Lower leg skin (tissue), 4 donors: ENCODE measurements at places on chromosomes 5 and 9. TPM values are rescaled to one million over a fixed set of nuclear protein-coding genes. Genes with fewer than 3 reads are reported as not detected.

The SPATA24 gene
- not detected for total RNA-seq

The WDR38 gene
- total RNA-seq, result not detected

The TMEM245 gene
- 57.7 TPM for total RNA-seq

The ADAMTS13 gene
- 1.9 TPM for total RNA-seq

The CNTFR gene
- total RNA-seq, result 3.8 TPM

The POLR3G gene
- total RNA-seq, result 5.6 TPM

The PRXL2C gene
- 10.6 TPM for total RNA-seq

- DNase-seq, result no peak
Measured at GRCh38 chr9:18215626-18216025, 258.3 kb upstream of the ADAMTSL1 start.

GRCh38 chr5:179780362-179780761, 13.4 kb upstream of the LTC4S start:
- DNase-seq, result no peak

GRCh38 chr9:112135706-112136105, 39.4 kb downstream of the SUSD1 start:
- peak; percentile 20 for DNase-seq

DNA sequence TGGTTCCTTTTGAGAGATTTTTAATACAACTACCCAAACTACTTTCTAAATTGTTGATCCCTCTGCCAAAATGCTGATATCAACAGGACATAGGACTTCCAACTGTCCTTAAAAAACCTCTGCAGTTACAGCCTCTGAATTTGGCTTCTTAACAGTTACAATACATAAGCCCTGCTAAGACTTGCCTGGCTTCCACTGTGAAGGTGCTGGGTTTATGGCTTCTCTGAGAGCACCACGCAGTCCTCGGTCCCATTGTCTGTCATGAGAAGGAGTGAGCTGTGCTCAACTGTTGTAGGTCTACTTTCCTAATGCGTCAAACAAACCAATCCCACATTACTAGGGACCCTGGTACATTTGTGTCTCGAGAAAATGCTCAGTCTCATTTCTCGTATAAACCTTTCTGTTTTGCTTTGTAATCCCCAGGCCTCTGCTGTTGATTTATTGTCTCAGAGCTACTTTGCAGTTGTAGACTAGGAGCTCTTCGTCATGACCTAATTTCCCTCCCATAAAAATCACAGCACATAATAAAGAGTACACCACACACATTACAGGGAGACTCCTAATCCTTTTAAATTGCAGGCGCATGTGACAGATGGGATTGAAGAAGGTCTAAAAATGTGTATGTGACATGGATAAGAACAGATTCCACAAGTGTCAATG, 274.9 kb downstream of the NR3C1 start:
- DNase-seq, result no peak

GRCh38 chr9:71765693-71766092, 2.6 kb downstream of the CEMIP2 start:
- no peak for DNase-seq

DNA sequence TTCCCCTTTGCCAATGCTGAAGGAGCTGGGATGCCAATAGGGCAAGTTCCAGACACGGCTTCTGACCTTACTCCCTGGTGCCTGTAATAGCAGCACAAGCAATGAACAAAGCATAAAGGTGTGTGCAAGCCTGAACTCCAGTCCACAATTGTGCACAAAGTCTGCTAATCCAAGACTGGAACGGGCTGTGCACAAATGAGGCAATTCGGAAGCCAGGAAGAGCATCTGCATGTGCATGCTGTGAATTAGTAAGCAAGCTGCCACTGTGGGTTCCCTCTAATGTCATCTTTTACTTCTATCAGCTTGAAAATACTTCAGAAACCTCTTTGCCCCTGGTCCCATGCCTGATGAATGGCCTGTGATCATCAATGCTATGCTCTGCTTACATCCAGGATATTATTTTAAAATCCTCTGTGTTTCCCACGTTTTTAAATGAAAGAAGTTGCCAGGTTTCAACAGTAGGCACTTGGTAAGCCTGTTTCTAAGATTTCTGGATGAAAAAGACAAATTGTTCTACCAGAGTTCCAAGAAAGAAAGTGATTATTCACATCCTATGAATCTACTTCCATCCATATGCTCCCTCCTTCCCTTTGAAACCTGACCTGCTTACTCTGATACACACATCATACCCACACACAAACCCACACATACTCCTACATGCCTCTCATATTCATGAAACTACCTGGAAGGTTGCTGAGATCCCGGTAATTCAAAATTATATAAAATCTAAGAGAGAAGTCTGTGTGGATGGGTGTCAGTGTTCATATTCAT, 165.7 kb downstream of the KCTD16 start:
- no peak for DNase-seq

GRCh38 chr5:68554571-68555279, 339.2 kb downstream of the PIK3R1 start:
- DNase-seq, result peak; percentile 62

DNA sequence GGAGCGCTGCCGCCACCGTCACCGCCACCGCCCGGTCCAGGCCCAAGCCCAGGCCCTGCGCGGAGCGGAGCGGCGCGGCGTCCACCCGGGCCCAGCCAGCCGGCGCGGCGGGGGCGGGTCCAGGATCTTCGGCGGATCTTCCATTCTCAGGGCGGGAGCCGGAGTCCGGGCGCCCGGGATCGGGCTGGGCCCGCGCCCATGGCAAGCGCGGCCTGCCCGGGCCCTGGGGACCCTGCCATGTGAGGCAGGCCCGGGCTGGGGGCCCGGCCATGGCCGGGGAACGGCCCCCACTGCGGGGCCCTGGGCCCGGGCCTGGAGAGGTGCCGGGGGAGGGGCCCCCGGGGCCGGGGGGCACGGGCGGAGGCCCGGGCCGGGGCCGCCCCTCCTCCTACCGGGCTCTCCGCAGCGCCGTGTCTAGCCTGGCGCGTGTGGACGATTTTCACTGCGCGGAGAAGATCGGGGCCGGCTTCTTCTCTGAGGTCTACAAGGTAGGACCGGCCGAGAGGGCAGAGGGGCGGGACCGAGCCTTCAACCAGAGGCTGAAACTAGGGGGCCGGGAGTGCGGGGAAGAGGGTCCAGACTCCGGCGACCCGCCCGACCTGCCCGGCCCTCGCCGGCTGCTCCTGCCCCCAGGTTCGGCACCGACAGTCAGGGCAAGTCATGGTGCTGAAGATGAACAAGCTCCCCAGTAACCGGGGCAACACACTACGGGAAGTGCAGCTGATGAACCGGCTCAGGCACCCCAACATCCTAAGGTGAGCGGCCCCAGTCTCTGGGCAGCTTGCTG, 482 bp downstream of the TESK1 start:
- no peak for DNase-seq

- DNase-seq, result no peak
Measured at GRCh38 chr5:135263022-135263668, 135.9 kb downstream of the MACROH2A1 start.

DNA sequence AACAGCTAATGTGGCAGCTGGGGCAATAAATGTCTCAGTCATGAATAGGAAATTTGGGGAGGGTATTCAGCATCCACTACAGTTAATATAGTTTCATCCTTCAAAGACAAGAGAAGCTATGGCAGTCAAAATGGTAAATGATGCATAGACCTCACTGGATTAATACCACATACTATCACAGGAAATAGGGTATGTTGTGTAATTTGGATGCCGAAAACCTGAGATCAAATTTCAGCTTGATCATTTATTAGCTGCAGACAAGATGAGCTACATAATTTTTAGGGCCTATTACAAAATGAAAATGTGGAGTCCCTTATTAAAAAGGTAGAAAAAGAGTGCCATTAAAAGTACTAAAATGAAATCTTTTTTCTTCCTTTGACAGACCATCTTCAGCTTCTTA, 112.6 kb upstream of the MTAP start:
- DNase-seq, result no peak

DNA sequence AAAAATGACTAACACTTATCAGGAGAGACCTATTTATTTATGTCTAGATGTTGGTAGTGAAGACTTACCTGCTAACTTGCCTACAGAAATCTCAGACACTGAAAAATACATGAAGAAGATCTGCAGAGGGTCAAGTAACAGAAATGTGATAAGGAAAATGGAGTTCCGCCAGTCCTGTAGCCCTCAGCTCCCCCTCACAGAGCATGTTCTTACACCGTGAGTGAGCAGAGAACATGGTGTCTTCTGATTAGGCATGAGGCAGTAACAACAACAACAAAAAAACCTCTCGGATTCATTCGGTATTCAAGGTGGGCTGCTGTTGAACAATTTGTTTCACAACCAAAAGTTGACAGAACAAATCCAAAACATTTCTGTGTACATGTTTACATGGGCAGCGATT, 162.0 kb upstream of the SNX2 start:
- no peak for DNase-seq

DNA sequence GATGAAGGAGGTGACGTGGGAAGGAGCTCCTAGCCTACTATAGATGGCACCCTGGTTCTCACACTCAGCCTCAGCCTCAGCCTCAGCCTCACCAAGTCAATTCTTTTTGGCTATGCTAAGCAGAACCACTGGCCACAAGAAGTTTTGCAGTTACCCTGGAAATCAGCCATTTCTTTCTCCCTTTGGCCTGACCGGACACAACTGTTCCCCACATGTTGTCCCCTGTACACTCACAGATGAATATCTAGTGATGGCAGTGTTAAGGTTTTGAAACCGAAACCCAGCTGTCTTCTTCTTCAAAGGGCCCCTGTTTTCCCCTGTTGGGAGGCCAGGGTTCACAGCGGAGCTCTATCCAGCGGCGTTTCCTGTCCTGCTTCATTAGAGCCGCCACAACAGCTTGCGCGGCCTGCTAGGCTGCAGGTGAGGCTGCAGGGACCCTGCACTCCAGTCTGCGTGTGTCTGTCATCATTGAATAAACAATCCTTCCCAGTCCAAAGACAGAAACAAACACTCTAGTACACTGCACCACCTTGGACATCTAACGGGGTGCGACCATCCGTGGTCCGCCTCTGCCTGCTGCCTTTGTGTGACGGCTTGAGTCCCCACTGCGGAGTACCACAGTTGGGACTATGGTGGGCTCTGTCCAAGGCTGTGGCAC, 250.5 kb downstream of the DENND1A start:
- no peak for DNase-seq

- DNase-seq, result no peak
Measured at GRCh38 chr9:26243726-26244125, 565.5 kb upstream of the TUSC1 start.
